Cortex of kidney (tissue), 1 donor: ENCODE measurements at places on chromosomes 7 and 10.

GRCh38 chr7:130668258-130669084 lies at the start of gene COPG2:
Gene COPG2, minus strand, starts transcription at chr7:130668748. Its CDS starts 80 bp downstream, at chr7:130668668.
- DNase-seq: peak; percentile 20

DNA sequence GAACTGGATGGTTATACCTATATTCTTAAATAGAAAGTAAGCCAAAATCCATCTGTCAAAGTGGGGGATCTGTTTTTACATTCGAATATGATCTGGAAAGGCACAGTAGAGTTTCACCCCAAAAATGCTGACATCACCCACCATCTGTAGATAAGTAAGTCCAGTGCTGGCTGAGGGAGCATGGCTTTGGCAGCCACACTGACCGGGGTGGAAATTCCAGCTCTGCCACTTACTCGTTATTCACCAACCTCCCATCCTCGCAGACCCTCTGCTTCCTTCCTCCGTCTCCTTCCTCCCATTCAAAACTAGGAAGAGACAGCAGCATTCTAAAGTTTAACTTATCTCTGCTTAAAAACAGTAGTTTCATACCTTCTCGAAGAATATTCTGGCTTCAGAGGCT lies 84.9 kb upstream of the GATA3 start:
- DNase-seq: no peak

- DNase-seq: no peak
Observed at GRCh38 chr7:140525743-140526142, 46.4 kb upstream of the MKRN1 start.

DNA sequence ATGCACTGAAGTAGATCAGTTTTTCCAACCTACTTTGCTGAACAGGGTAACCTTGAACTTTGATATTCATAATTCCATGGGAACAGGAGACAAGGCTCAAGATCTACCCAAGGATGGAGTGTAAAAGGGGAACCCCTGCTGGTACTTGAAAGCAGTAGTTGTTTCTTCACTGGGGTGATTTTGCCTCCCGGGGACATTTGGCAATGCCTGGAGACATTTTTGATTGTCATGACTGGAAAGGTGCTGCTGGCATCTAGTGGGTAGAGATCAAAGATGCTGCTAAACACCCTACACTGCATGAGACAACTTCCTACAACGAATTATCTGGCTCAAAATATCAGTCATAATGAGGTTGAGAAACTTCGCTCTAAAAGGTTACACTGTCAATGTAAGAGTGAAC lies 214.8 kb upstream of the CTBP2 start:
- DNase-seq: no peak

GRCh38 chr10:48567346-48567745 lies 37.5 kb downstream of the ARHGAP22 start:
- DNase-seq: no peak

DNA sequence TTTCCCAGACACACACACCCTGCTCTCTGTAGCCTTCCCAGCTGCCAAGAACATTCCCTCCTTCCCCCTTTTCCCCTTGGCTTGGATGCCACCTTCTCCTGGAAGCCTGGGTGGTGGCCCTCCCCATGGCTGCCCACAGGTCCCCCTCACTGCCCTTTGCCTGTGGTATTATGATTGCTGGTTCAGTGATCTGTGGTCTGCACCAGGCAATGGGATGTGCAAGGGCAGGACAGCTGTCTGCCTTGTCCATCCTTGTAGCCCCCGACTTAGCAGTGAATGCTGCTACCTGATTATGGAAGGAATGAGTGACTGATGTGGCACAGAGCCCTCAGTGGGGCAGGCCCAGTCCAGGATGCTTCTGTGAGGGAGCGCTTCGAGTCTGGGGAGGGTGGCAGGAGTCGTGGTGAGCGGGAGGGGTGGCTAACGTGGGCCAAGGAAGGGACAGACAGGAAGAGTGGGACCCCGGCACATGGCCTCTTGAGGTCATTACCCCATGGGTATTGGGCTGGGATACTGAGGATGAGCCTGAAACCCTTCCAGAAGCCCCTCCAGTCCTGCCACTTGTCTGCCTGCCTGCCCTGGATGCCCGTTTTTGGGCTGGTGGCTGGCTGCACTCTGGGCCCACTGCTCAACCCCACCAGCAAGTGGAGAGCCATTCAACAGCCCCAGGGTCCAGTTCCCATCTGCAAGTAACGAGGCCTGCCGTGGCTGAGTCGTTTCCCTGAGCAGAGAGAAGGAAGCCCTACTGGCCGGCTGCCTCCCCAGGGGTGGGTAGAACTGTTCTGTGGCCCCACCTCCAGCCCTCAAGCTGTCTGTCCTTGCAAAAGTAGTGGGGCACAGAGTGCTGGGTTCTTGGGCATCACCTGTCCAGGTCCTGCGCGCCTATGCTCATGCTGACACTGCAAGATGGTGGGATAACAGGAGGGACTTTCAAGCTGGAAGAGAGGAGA lies 8.8 kb downstream of the CHST3 start:
- no peak for DNase-seq

GRCh38 chr10:80382989-80383388 lies 25.4 kb upstream of the PRXL2A start:
- no peak for DNase-seq

DNA sequence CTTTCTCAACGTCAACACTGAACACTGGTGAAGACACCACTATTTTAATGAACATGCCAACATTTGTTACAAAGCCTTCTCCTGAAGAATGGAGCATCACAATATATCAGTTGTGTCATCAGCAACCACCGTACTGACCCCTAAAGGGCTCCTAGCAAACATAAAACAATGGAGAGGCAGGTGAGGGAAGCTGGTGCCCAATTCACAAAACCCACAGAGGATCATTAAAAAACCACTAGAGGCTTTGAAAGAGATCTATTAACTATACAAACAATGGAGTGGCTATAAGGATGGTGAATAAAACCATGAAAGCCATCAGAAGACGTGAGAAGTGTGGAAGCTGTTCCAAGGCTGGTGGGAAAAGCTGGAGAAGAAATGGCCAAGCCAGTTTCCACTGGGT lies 150.8 kb downstream of the FAM107B start:
- DNase-seq: no peak

DNA sequence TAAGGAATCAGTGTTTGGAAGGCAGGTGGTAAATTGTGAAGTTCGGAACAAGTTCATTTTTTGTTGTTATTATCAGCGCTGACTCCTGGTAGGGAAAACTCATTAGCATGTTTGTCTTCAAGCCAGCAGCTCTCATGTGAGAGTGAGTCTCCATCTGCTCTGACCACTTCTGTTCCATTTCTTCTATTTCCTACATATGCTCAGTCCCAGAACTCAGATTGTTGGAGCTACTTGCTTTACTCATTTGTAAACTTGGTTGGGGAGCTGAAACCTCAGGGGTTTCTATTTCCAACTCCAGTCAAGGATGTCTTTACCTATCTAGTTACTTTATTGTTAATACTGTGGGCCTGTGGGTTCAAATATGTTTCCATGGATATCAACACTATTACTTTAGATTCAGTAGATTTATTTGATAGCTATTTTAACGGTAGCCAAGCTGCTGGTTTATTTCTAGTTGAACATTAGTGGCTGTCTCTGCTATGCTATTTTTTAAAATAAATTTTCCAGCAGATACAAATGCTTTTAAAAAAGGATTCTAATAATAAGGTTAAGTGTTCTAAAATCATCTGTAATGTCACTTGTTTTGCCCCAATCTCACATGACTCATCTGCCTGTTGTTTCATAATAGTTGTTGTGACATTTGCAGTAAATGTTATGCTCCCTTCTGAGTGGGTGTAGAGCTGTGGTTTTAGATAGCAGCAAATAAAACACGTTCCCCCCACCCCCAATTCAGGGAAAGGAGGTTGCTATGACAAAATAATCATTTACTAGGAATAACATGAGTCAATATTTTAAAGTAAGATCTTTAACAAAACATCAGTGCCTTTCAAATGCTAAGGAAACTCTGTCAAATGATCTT lies 143.3 kb downstream of the HDAC9 start:
- no peak for DNase-seq

- DNase-seq: no peak
Observed at GRCh38 chr7:98978672-98979071, 100.3 kb downstream of the TRRAP start.

- DNase-seq: no peak
Observed at GRCh38 chr10:107914450-107915214, 750.1 kb upstream of the SORCS1 start.

DNA sequence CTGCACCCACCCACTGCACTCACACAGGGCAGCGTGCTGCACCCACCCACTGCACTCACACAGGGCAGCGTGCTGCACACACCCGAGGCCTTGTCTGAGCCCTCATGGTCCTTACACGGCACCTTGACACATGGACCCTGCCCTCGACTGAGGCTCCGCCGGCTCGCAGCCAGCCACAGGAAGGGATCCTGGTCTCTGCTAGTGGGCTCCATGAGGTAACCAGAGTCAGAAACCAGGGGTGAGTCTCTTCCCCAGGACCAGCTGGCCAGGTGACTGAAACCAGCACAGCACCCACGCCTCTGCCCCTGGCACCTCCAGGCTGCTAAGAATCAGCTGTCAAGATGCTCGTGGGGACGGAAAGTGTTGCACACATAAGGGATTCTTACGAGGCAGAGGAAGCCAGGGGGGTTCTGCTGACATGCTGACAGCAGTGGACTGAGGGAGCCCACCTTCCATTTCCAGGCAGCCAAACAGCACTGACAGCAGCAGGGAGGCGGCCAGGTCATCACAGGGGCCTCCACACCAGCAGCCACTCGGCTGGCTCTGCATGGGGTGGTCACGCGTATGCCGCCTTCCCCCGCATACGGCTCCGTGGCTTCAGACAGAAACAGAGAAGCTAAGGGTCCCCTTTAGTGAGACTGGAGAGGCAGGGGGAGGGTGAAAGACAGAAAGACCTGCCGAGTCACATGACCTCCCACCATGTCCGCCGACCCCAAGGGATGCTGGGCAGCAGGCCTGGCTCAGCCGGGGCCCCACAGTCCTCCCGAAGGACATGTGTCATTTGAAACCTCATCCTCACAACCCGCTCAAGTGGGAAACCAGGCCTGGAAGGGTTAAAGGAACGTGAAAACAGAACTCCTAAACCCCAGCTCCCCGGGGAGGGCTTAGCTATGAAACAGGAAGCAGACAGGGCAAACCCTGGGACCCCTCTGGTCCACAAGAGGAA lies 34.2 kb downstream of the GPER1 start:
- no peak for DNase-seq

DNA sequence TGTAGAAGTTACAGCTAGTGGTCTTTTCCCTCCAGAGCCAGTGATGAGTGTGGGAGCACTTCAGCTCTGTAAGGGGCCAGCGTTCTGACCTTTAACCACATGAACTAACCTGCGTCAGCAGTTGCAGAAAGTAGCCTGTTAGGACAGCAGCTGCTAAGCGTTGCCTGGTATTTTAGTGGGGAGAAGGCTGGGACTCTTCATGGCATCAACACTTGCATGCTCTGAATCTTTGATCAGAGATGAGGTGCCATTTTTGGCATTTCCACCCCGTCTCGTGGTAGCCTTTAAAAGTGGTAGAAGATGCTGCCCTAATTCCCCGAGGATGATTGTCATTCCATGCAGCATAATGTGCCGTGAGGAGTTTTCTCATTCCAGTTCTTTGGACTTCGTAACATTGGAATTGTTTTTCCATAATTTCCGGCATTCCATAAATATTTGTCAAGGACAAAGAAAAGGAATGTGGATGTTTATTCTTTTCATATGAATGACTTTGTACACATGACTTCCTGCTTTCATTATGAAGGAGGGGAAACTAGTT lies 92.2 kb downstream of the AVL9 start:
- no peak for DNase-seq

- DNase-seq: peak; percentile 50
Observed at GRCh38 chr10:72260976-72261783, 12.5 kb upstream of the DDIT4 start.

DNA sequence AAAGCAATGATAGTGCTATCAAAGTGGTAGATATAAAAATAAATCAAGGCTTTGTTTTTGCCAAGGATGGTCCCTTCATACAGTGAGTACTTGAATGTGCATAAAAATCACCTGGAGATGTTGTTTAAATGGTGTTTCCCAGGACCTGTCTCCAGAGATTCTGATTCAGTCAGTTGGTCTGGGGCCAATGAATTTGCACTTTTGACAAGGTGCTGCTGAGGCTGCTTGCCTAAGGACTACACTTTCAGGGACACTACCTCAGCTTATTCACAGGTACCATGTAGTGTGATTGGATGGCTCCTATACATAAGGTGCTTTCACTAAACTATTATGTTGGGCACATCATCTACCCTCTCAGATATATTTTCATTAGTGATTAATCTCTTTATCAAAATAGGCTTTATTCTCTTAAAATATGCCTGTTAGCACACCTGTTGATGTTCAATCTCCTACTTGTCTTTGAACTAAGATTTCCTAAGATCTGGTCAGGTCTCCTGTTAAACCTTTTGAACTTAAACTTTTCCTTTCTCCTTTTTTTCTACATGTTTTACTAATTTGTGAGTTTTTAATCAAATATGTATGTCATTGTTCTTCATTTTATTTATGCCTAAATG lies 24.3 kb downstream of the CAPZA2 start:
- no peak for DNase-seq

DNA sequence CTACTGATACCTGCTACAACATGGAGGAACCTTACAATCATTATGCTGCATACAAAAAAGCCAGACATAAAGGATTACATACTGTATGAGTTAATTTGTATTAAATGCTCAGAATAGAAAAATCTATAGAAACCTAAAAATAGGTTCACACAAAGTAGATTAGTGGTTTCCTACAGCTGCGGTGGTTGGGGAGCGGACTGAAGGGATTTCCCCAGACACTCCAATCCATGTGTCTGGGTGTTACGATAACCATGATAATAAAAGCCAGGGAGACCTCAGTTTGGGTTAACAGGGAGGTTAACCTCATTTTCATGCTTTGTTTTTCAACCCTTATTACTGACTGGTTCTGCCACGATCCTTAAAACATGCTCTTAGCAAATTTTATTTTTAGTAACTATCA lies 355.9 kb downstream of the KCNMA1 start:
- no peak for DNase-seq

DNA sequence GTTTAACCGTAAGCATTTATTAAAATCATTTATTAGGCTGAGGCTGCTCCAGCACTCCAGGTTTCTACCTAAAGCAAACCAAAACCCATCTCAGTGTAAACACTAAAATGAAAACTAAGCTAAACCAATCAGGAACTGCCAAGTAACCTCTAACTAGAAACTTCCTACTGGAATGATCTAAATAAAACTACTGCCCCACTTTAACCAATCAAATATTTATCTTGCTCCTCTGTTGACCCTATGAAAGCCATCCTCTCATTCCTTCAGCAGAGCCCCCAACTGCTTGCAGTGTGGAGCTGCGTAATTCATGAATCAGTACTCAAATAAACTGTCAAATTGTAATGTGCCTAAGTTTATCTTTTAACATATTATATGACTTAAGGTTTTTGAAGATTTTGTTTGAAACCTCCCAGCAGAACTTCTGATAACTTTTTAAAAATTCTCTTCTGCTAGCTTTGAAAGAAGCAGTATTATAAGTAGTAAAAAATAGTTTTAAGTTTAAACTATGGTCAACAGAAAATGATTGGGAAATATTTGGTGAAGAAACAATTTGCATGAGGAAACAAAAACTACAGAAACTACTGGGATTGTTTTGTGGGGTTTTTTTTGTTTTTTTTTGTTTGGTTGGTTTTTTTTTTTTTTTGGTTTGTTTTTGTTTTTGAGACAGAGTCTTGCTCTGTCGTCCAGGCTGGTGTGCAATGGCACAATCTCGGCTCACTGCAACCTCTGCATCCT lies 47.4 kb downstream of the GPR37 start:
- no peak for DNase-seq

GRCh38 chr10:116195583-116195982 lies 77.4 kb downstream of the GFRA1 start:
- DNase-seq: no peak
